ENCODE measurements at places on chromosomes 13 and 19. TPM values are rescaled to one million over a fixed set of nuclear protein-coding genes. Genes with fewer than 3 reads are reported as not detected.

The ZNF878 gene
- total RNA-seq, result not detected

DNA sequence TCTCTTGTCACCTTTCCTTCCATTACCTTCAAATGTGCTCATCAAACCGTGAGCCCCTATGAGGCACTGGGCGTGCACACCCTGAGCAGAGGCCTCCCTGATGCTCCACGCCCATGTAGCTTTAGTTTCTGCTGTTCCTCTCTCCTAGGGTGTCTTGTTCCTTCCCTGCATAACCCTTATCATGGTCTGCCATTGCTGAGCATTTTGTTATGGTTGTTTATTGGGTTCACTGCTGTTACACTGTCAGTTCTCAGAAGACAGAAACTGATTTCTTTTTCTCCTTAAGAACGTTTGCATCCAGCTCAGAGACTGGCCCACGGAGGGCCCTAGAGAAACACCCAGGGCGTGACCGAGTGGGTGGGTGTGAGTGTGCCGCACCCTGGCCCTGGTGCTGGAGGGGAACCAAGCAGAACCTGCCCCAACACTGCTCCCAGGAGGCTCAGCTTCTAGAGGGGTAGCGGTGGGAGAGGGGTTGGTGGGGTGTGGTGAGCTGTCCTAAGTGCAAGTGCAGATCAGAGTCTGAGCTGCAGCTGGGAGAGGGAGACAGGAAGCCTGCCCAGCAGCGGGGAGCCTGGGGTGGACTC, 61.4 kb upstream of the URI1 start:
- DNase-seq, result no peak

GRCh38 chr19:37959665-37960114, 52.7 kb downstream of the SIPA1L3 start:
- DNase-seq, result no peak

DNA sequence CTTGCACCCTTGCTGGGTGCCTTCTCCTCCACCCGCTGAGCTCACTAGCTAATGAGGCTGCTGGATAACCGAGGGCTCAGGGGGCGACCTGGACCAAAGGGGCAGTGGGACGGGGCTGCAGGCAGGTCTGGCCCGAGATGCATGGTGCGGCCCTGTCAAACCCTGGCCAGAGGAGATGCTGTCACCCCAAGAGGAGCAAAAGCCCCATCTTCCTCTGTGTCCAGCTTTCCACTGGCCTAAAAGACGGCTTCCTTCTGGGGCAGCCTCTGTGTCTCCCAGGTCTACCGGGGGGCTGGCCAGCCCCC, 261.8 kb downstream of the TBC1D4 start:
- no peak for DNase-seq

The MEIS3 gene
- total RNA-seq, result 2.7 TPM

The PABPC3 gene
- total RNA-seq, result 0.44 TPM

The ZNF442 gene
- 4.0 TPM for total RNA-seq

DNA sequence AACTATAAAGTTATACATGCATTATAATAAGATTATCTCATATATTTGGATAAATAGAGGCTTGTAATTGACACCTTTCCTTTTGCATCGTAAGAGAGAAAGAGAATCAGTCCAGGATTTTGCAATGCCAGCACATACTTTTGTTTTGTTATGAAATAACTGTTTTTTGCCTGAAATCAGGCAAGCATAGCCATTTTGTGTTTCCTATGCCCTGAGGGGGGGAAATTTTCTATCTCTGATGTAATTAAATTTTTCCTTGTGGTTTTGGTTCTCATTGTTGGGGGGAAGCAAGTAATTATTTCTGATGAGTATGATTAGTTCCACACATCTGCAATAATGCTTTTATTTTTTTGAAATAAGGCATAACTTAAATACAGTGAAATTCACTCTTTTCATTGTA, 229.4 kb downstream of the NDFIP2 start:
- no peak for DNase-seq

DNA sequence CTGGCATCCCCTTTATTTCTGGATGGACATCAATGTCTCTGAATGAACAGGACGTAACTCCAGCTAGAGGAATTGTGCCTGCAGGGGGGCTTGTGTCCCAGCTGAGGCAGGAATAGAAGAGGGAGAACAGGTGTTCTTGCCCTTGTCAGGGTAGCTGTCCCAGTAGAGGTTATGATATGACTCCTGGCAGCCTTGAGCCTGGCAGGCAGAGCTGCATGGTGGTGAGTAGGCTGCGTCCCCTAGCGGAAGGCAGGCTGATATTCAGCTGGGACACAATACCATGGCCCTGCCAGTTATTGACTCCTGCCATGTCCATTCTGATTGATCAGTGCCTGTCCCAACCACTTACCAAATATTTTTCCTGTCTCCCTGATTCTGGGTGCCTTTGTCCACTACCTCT, 197.2 kb downstream of the RAP2A start:
- DNase-seq, result no peak

DNA sequence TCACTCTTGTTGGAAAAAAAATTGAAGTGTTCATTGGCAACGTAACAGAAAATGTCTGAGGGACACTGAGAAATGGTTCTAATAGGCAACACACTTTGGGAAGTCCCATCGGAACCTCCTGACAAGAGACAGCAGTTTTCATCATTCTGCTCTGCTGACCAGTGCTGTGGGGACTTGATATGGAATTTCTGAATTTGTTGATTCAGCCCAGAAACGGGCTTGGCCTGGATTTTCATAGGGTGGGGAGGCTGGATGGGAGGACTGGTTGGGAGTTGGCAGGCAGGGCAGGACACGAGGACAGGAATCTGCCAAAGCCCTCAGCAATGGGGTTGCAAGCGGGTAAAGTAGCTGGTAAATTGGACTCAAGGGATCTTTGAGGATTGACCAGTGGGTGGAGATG, 96.5 kb downstream of the DCT start:
- DNase-seq, result no peak

- DNase-seq, result no peak
Measured at GRCh38 chr19:8503510-8503909, 1.1 kb upstream of the PRAM1 start.

DNA sequence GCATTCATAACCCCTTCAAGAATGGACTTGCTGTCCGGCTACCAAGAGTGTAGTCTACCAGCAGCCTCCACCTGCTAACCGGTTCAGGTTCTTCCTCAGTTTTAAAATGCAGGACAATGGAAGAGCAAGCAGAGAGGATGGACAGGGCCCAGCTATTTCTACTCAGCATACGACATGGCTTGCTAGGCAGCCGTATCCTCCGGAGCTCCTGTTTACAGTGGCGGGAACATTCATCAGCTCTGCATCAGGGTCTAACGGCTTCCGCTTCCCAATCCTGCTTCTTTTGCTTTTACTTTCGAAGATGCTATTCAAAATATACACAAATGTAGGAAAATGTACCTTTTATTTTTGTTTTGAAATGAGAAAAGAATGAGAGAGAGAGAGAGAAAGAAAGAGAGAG, 118.5 kb downstream of the TRPC4 start:
- DNase-seq, result no peak

GRCh38 chr19:1261538-1261797, 7.7 kb upstream of the CIRBP start:
- DNase-seq, result no peak

DNA sequence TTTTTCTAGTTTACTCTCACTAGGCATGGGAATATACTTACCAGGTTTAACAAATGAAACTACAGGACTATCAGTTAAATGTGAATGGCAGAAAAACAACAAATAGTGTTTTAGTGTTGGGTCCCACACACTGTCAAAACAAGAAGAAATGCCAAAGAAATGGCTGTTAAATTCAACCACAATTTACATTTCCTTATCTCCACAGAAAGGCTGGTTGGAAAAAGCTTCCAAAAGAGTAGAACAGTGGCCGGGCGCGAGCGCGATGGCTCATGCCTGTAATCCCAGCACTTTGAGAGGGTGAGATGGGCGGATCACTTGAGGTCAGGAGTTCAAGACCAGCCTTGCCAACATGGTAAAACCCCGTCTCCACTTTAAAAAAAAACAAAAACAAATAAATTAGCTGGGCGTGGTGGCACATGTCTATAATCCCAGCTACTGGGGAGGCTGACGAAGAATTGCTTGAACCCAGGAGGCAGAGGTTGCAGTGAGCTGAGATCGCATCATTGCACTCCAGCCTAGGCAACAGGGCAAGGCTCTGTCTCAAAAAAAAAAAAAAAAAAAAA, 66.5 kb downstream of the SERP2 start:
- no peak for DNase-seq

- DNase-seq, result no peak
Measured at GRCh38 chr13:21243045-21243897, 66.8 kb downstream of the MRPL57 start.

Data from endothelial cell (in vitro differentiated cells).